Bone marrow (tissue), 2 donors: ENCODE measurements at places on chromosomes 11 and 22.

GRCh38 chr22:33427461-33427860 is 369.3 kb upstream of the SYN3 start:
- no peak for DNase-seq

- no peak for DNase-seq
These were observed 18.1 kb upstream of the MRTFA start for GRCh38 chr22:40654522-40655167.

DNA sequence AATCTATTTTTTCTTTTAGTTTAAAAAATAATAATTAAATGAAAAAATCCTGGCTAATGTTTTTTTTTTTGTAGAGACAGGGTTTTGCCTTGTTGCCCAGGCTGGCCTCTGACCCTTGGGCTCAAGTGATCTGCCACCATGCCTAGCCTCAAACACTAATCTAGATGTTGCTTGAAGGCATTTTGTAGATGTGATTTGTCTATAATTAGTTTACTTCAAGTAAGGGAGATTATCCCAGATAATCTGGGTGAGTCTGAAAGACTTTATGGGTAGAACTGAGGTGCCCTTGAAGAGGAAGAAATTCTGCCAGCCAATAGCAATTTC is 38.6 kb upstream of the RBFOX2 start:
- no peak for DNase-seq

DNA sequence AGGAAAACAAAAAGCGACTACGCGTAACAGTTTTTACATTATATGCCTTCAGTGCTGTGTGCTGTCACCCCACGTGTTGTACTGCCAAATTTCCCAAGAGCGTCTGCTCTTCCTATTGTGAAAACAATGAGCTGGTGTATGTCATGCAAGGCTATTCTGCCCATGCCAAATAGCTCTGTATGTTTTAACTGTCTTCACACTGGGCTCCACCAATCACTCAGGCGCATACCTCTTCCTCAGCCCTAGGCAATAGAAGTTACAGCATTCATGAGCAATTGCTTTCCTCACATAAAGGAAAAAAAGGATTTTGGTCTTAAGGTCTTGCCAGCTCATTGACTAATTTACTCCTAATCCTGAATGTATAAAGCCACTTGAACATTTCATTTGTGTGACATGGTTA is 606.8 kb downstream of the NTM start:
- DNase-seq: no peak

DNA sequence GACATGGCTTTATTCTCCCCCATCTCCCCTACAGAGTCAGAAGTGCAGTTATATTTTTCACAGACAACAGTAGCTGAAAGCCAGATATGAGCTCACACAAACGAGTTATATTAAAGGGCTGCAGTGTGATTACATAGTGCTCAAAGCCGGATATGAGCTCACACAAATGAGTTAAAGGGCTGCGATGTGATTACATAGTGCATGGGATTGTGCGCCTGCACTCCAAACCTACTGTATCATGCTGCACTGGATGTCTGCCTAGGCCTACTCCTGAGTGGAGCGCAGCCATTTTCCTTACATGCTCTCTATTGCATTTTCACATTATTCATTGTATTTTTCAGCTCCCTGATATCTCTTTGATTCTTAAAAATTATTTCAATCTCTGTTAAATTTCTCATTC is 414.6 kb upstream of the LARGE1 start:
- no peak for DNase-seq

DNA sequence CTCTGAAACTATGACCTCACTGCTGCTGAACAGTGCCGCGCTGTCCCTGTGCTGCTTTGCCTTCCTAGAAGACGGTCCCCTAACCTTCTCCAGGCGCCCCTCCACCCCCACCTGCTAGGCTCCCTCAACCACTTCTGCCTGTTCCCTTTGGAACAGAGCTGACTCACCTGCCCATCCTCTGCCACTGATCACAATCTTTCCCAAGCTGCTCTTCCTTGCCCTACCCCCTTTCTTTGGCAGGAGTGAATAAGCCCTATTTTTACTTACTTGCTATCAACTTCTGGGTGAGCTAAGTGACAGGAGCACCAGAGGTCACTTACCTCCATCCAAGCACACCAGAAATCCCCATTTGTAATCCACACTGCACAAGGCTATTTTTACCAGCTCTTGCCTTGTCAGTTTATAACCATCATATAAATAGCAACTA is 116.0 kb upstream of the BID start:
- DNase-seq: no peak

GRCh38 chr22:47063606-47064005 is 301.2 kb downstream of the TBC1D22A start:
- DNase-seq: no peak

DNA sequence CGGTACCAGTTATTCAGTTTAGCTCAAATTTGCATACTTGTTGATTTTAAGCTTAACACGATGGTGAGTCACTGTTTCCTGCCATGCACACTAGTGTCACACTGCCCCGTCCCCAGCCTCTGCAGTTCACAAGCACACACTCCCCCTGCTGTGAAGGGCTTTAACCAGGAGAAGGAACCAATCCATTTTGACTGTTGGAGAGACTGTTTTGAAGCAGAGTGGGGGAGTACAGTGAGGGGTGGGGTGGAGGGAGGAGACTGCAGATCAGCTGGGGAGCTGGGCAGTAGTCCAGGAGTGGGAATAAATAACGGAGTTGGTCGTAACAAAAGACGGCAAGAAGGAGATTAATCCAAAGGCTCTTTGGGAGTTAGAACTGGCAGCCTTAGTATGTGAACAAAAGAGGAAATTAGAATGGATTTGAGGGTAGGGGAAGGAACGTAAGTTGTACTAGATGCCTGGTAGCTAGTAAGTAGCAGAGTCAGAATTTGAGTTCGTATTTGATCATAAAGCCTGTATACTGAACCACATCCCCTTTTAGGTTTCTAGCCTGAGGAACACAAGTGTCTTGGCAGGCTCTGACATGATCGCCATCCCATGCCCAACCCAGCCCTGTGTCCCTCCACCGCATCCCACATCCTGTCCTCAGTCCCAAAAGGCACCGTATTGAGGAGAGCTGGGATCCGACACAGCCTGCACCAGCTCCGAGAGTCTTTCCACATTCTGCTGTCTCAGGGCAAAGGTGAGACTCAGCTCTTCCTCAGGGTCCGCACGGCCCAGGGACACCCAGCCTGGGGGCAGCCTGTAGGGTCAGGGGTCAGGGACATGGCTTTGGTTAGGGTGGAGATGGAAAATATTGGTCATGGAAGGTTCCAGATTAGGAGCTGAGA is 862 bp downstream of the TPP1 start:
- DNase-seq: peak; percentile 30

DNA sequence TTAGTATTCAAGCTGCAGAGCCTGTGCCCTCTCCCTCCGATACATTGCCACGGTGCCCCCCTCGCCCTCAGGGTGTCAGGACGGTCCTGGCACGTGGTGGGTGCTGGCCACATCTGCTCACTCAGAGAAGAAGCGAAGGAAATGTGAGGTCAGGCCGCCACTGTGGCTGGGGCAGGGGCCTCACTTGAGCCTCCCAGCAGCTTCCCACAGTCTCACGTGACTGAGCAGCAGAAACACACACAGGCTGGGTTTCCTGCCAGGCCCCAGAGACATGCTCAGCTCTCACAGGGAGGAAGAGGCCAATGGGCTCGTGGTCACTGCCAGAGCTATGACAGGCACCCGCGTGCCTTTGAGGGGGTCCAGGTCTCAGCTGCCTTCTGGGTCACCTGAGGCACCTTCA is 37.9 kb upstream of the PRR5 start:
- peak; percentile 14 for DNase-seq

DNA sequence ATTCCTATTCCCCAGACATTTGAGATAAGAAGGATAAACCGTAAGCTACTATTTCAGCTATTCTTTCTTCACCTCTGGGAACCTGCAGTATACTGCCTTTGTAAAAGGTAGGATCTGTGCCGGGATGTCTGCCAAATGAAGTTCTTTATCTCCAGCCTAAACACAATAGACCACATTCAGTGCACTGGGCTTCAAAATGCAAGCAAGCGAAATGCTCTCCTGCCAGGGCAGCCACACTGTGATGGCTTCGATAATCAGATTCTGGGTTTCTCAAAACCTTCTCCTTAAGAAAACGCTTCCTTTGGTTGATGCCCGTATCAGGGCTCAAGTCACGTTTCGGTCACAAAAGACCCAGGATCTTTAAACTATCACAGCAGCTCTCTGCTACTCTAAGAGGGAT is 299.5 kb upstream of the B3GAT1 start:
- no peak for DNase-seq

- no peak for DNase-seq
These were observed 8.0 kb upstream of the TLCD5 start for GRCh38 chr11:120316880-120317688.

GRCh38 chr11:10722307-10722706 is 28.7 kb upstream of the CTR9 start:
- DNase-seq: no peak

DNA sequence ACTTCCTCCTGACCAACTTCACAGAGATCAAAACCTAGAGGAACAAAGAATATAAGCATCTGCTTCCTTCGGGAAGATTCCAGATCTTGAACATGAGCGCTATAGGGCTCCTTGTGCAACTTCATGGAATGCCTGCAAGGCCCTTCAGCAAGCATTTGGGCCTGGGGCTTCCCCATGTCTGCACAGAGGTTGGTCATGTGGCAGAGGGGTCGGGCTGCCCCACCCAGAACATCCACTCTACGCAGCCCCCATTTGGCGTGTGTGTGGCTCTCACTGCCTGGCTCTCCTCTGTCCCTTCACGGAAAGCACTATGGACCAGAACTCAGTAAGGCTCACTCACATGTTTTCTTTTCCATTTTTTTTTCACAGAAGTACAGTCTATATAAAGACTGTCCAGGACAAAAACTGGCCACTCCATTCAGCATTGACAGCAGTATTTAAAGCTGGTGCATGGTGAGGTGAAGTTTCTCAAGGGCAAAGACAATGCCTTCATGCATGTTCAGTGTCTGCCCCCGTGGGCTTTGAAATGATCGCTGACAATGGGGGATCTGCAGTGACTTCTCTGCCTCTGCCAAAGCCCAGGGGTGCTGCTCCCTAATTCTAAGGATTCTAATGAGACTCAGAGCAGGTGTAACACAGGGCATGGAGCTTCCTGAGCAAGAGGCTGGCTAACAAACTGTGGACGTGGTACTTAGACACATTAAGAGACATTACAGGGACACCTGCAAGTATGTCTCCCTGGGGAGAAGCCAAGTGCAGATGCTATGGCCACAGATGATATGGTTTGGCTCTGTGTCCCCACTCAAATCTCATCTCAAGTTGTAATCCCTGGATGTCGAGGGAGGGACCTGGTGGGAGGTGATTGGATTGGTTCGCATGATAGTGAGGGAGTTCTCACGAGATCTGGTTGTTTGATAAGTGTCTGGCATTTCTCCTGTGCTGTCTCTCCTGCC is 66.5 kb upstream of the PITPNB start:
- DNase-seq: no peak

DNA sequence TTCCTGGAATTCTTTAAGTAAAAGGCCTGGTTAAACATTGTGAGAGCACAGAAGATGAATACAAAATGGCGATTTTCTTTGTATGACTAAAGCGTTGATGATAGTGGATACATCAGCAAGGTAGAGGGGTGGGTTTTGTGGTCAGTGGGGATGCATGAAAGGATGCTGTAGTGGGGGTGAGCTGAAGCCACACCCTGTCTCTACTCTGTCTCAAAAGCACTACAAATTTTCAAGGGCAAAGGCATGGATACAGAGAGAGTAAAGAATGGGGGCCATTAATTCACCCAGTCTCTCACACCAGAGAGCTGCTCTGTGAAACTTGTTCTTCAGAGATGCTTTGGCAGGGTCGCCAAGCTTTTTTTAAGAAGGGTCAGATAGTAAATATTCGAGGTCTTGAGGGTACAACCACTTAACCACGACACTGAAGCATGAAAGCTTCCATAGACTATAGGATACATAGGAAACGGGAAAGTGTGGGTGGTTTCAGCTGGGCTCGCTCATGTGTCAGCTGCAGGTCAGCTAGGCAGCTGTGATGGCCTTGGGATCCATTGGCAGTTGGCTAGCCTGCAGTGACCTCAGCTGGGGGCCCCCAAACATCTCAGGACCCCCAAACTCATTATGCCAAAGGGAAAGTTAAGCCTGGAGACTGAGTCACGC is 8.3 kb downstream of the TMEM138 start:
- no peak for DNase-seq

- DNase-seq: no peak
These were observed 86.2 kb downstream of the RPL27A start for GRCh38 chr11:8768625-8769333.

DNA sequence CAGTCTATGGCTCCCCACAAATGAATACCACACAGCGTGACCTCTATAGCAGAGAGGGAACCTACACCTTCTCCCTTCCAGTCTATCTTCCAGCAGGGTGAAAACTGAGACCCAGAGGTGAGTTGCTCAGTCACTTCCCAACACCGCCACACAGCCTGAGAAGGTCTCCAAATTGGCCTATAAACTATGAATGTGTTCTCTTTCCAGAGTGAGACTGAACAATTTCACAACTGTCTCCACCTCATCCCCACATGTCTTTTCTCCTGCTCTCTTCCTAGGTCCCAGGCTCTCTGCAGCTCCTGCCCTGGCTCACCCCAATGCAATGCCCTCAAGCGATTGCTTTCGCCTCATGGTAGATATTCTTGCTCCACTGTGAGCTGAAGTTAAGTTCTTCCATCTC is 14.0 kb downstream of the CLMP start:
- DNase-seq: no peak

GRCh38 chr11:80724366-80724765 is 1283.5 kb upstream of the TENM4 start:
- DNase-seq: no peak

- no peak for DNase-seq
These were observed 113.9 kb downstream of the TRIM29 start for GRCh38 chr11:120024046-120024445.

DNA sequence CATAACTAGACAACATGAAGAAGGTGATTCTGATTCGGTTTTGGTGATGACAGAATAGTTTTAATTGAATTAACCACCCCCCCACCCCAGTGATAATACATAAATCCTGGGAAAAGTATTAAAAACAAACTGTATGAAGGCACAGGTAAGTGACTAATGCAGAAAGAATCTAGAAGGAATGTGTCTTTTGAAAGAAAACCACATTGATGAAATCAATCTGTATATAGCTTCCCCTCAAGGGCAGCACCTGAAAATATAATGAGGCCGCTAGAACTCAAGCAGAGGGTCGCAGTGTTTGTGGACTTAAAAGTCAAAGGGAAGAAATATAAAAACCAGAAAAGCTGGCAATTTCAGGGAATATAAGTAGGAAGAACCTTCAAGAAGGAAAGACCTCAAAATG is 580.5 kb upstream of the CHORDC1 start:
- DNase-seq: no peak

DNA sequence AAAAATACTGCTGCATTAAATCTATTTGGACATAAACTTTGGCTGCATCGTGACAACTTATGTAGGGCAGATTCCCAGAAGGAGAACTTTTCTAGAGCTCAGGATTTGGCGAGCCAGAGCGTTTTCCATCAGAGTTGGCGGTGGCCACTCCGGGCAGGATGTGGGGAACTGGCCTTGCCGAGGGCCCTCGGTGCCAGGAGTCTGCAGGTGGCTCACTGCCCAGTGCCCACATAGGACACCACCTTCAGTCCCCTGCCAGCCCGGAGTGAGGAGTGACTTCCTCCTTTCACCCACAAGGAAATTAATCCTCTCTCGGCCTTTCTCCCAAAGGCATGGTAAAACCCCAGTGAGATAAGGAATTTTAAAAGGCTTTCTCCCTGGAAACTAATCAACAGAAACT is 1.6 kb upstream of the LGALS2 start:
- DNase-seq: no peak

GRCh38 chr11:94767291-94767690 is 865 bp upstream of the AMOTL1 start:
- DNase-seq: no peak
